Stimulated activated CD8-positive, alpha-beta memory T cell treated with anti-CD3 and anti-CD28 coated beads, Interleukin-12 subunit alpha, Interleukin-12 subunit beta, amount 100 ng/mL, for 4 hours (primary cell): ENCODE measurements at places on chromosomes 2 and 18.

DNA sequence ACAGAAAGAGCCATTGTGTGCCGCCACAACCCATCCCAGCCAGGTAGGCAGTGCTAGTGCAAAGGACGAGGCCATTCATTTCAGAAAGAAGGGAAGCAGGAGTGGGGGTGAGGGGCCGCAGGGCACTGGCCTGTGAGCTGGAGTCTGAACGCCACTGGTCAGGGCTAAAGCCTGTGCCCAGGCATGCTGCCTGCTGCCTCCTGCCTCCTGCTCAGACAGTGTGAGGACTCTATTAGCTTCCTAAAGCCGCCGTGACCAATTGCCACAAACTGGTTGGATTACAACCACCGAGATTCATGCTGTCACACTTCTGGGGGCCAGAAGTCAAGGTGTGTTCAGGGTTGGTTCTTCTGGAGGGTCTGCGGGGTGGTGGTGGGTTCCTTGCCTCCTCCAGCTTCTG, 21.2 kb downstream of the ACKR3 start:
- DNase-seq = no peak

- DNase-seq = no peak
Measured at GRCh38 chr2:57943315-57943714, 103.3 kb upstream of the VRK2 start.

- no peak for DNase-seq
Measured at GRCh38 chr2:188291617-188292347, at the start of gene GULP1. Gene GULP1, plus strand, starts transcription at chr2:188291874. Its CDS starts 185,829 bp downstream, at chr2:188477703.

DNA sequence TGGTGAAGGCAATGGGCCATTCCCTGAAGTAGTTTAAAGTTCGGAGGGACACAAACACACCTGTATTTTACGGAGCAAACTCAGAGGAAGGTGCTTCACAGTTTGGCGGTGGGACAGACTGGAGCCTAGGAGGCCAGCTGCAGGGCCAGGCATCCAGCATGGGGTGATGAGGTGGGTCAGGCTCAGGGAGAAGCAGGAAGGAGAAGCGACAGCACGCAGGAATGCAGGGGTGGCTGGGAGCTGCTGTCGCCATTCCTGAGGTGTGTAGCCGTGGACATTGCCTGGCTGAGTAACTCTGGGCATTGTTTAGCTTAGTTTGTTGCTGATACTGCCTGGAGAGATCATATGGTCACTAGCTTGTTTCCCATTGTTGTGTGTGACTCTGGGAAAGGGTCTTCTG, 35.8 kb upstream of the METTL21A start:
- DNase-seq = no peak

- no peak for DNase-seq
Measured at GRCh38 chr2:16034151-16034974, 94.0 kb downstream of the MYCN start.

- no peak for DNase-seq
Measured at GRCh38 chr2:1586251-1586922, 157.9 kb downstream of the PXDN start.

DNA sequence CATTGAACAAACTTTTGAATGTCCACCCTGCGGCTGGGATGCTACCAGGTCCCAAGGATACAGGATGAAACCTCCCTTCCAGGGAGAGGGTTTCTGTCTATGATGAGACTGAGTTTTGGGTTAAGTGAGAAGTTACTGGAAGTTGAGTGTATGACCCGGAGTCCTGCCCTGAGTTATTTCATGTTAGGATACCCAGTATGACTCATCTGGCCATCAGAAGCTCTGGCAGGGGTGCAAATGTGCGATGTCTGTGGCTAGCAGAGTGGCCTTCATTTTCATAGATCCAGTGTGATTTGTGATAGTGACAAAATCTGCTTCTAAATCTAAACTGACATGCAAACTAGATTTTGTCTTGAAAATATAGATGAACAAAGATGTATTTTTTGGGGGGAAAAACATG, 55.3 kb downstream of the KCTD1 start:
- no peak for DNase-seq

DNA sequence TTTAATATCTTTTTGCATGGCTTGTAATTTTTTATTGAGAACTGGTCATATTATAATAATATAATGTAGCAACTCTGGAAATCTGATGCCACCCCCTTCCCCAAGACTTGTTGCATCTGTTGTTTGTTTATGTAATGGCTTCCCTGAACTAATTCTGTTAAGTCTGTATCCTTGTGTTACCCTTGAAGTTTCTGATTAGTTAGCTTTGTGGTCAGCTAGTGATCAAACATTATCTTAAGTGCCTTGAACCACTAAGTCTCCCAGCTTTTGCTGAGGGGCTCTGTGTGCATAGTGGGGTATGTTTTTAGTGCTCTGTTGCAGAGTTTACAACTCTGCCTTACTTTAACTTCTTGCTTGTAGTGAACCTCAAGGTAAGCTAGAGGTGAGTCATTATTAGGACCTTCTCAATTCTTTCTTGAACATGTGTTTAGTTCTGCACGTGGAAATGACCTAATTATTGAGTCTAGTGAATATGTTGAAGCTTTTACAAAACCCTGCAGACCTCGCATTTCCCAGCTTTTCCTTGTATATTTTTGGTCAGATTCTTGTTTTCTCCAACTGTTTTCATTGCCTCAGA, 24.8 kb downstream of the SMCHD1 start:
- DNase-seq = no peak

GRCh38 chr2:59604123-59604522, 949.3 kb downstream of the BCL11A start:
- no peak for DNase-seq

- DNase-seq = no peak
Measured at GRCh38 chr2:113012436-113013335, 7.4 kb downstream of the IL36A start.

GRCh38 chr2:10918661-10919409, 7.1 kb downstream of the KCNF1 start:
- DNase-seq = no peak
